ENCODE measurements at places on chromosomes 11 and 22.

- no peaks in the 10 kb centered on the region for H3K27me3 ChIP-seq
- DNase-seq, result no peak
- H3K4me1 ChIP-seq, result no peaks in the 10 kb centered on the region
- no peak overlapping the region for H3K27ac ChIP-seq
- no peaks in the 10 kb centered on the region for H3K36me3 ChIP-seq
- no peak overlapping the region for H3K4me3 ChIP-seq
Measured at GRCh38 chr11:25309818-25310217, 813.0 kb downstream of the LUZP2 start.

GRCh38 chr11:70820311-70820710 is 422.0 kb downstream of the CTTN start:
- DNase-seq, result no peak
- H3K4me3 ChIP-seq, result no peak overlapping the region
- H3K27me3 ChIP-seq, result peaks cover 15% of the 10 kb centered on the region
- H3K4me1 ChIP-seq, result no peaks in the 10 kb centered on the region
- H3K36me3 ChIP-seq, result no peaks in the 10 kb centered on the region
- no peak overlapping the region for H3K27ac ChIP-seq

- no peaks in the 10 kb centered on the region for H3K36me3 ChIP-seq
- H3K4me3 ChIP-seq, result no peak overlapping the region
- no peak overlapping the region for H3K27ac ChIP-seq
Measured at GRCh38 chr11:83456075-83456474, 169.9 kb upstream of the CCDC90B start.

- no peak overlapping the region for H3K27ac ChIP-seq
- peak; percentile 42 for DNase-seq
- peaks cover 19% of the 10 kb centered on the region for H3K27me3 ChIP-seq
- peaks cover 5% of the 10 kb centered on the region for H3K4me1 ChIP-seq
- no peaks in the 10 kb centered on the region for H3K36me3 ChIP-seq
- H3K4me3 ChIP-seq, result no peak overlapping the region
Measured at GRCh38 chr22:50271519-50271970, 1.4 kb upstream of the MAPK11 start.

DNA sequence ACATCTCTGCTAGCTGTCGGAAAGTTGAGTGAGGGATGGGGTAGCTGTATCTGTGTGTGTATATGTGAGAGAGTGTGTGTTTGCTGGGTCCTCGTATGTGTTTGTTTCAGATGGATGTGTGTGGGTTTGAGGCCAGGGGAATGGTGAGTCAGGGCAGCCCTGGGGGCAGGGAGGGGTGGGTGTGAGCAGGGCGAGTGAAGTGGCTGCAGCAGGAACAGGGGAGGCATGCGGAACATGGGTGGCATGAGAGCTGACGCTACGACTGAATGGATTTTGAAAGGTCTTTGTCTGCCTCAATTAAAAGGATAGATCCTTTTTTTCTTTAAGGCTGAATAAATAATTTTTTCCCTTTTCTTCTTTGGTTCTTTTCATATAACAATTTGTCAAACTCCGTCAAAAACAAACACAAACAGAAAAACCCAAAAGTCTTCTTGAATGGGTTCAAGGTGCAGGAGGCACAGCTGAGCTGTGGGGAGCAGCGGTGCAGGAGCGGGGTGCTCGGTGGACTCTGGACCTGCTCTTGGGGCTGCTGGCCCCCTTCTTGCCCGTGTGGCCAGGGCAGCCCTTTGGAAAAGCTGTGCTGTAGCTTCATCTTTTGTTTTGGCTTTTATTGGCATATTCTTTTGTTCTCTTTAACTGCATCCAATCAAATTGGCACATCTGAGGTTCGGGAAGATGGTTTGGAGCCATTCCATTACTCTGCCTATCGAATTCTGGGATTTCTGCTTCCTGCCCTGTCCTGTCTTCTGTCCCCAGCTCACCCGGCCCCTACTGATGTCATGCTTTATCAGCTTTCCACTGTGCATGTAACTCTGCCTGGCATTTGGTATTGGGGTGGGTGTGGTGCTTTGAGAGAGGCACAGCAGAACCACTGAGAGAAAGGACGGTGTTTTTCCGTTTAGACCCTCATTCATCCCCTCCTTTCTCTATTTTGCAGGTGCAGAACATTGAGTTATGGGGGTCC is 80.1 kb downstream of the ADAMTS15 start:
- H3K4me1 ChIP-seq, result no peaks in the 10 kb centered on the region
- no peak overlapping the region for H3K27ac ChIP-seq
- H3K36me3 ChIP-seq, result no peaks in the 10 kb centered on the region
- DNase-seq, result no peak
- peaks cover 6% of the 10 kb centered on the region for H3K27me3 ChIP-seq

DNA sequence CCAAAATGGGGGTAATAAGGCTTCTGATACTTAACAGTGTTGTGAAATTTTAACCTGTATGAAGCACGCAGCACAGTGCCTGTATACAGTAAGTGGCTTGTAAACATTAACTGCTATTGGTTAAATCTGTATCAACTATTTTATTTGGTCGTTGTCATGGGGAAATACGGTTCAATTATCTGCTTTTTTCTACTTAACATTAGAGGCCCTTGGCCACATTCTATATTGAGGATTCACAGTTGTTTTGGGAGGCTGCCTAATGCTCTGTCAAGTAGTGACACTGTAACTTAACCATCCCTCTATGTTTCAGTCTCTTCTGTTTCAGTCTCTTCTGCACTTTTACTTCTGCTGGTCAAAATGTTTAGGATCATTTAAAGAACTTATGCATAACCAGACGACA is 95.6 kb downstream of the LDLRAD3 start:
- peaks cover 8% of the 10 kb centered on the region for H3K27me3 ChIP-seq
- no peak for DNase-seq
- no peaks in the 10 kb centered on the region for H3K4me1 ChIP-seq
- no peak overlapping the region for H3K4me3 ChIP-seq

GRCh38 chr11:63491636-63492372 is 837 bp upstream of the PLAAT5 start:
- peak overlapping the region; percentile 90 for H3K4me3 ChIP-seq
- peak; percentile 38 for DNase-seq
- peak overlapping the region; percentile 60 for H3K27ac ChIP-seq
- peaks cover 84% of the 10 kb centered on the region for H3K27me3 ChIP-seq
- H3K36me3 ChIP-seq, result peaks cover 2% of the 10 kb centered on the region
- peaks cover 19% of the 10 kb centered on the region for H3K4me1 ChIP-seq

DNA sequence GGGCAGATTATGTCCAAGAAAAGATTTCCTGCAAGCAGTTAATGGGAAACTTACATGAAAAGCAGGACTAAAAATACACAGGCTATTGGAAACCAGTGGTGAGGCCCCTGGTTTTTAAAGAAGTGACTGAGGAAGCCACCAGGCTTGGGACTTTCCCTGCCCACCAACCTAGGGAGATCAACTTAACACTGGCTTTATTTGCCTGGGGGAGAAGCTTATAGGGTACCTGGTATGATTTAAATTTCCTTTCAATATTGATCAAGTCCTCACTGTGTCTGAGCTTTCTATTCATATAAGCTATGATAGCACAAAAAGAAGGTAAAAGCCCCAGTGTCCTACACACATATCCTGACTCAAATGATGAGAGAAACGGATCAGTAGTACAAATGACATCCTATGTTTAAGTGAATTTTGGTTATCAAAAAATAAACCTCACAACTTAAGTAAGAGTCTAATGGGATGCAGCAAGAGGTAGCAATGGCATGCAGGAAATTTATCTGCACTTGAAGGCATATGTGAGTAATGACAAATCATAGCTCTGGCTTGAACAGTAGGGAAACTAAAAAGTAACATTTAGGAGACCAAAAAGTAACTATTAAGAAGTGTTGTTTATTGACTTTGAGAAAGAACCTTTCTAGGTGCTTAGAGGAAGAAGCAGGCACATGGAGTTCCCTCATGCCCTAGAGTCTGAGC is 85.3 kb downstream of the GAB2 start:
- H3K27ac ChIP-seq, result peak overlapping the region; percentile 84
- H3K36me3 ChIP-seq, result peaks cover 61% of the 10 kb centered on the region
- DNase-seq, result no peak
- no peaks in the 10 kb centered on the region for H3K27me3 ChIP-seq
